ENCODE measurements at places on chromosomes 7 and 10.

GRCh38 chr7:2950578-2950977 is 93.1 kb downstream of the CARD11 start:
- no peak for DNase-seq

DNA sequence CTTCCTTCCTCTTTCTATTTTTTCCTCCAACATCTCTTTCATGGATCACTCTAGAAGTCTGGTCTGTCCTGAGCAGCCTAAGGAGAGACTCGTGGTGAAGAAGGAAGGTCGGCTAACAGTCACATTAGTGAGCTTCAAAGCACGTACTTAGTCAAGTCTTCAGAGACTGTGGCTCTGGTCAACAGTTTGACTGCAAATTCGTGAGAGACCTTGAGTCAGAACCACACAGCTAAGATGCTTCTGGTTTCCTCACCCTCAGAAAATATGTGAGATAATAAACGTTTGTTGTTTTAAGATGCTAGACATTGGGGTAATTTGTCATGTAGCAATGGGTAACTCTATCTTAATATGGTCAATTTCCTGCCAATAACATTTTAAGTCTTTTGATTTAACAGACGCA is 126.2 kb upstream of the LRRN3 start:
- no peak for DNase-seq

DNA sequence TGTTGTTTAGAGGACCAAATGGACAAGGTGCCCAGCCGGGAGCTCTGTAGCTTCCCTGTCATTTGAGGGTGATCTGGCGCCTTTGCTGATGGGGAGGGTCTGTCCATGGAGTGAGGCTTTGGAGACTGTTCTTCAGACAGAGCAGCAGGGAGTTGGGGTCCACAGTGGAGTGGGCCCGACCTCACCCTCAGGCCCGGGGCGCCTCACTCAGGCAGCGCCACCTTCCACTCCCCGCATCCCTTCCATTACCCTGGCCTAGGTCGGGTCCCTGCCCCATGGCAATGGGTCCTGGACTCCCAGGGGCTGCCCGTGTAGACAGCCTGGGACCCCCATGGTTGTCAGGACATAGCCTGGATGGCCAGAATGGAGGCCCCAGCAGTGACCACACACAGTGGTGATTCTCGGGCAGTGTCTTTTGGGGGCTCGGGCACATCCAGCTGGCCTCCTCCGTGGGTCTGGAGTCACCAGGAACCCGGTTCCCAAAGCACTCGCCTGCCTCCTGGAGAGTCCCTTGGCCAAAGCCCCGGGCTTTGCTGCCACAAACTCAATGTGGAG is 38.5 kb downstream of the TCERG1L start:
- no peak for DNase-seq

- DNase-seq = no peak
Observed at GRCh38 chr10:123327450-123327849, 173.2 kb downstream of the BUB3 start.

DNA sequence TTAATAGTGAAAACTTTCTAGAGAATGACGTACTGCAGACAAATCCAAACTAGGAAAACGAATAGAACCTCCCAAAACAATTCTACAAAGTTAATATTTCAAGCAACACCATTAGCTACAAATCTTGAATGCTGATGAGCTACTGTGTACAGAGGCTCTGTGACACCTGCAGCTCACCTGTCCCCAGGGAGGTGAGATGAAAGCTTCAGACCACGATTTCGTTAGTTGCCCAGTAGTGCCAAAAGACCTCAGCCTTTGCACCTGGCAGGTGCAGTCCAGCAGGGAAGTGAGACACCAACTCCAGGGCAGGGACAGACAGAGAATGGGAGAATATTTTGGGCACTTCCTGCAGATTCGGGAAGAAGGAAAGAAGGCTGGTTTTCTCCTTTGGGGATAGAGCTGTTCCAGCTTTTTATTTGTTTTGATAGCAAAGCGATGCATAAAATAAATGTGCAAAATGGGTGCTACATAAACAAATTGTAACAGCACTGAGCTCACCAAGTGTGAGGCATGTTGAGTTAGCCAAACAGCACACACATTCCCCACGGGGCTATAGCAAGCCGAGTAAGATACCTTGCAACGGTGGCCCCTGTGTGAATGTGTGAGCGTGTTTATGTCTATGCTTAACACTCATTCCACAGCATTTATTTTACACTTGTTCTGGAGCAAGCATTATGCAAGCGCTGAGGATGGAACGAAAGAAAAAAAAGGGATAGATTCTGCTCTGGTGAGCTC is 1024.8 kb upstream of the AUTS2 start:
- DNase-seq = no peak

Measured in stimulated activated CD4-positive, alpha-beta T cell treated with anti-CD3 and anti-CD28 coated beads, Interleukin-15, amount 100 ng/mL, for 1 hour (primary cell).